ENCODE measurements at places on chromosomes 3 and 15. TPM values are rescaled to one million over a fixed set of nuclear protein-coding genes. Genes with fewer than 3 reads are reported as not detected.

Gene KCNMB3
- total RNA-seq: 2.3 TPM

Gene SAMMSON
- not detected for total RNA-seq

Gene MEGF11
- 3.5 TPM for total RNA-seq

Gene KLHL6
- 17.9 TPM for total RNA-seq

Gene B2M
- 3,304 TPM for total RNA-seq

DNA sequence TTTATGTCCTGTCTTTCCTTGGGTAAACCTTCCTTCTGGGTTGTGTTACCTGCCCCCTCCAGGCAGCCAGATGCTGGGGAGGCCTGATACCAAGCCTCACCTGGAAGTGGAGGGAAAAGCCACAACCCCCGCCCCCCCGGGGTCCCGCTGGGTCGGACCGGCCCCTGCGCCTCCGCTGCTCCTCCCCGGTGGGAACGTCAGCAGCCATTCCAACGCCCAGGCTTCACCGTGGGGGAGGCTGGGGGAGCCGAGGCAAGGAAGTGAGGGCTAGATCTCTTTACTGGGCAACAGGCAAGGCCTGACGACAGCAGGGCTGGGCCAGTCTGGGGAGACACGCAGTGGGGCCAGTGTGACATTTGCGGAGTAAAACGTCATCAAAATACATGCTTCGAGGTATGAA is 53.0 kb upstream of the SNRPA1 start:
- no peak for DNase-seq
- H3K36me3 ChIP-seq: no peaks in the 10 kb centered on the region
- no peaks in the 10 kb centered on the region for H3K4me1 ChIP-seq

DNA sequence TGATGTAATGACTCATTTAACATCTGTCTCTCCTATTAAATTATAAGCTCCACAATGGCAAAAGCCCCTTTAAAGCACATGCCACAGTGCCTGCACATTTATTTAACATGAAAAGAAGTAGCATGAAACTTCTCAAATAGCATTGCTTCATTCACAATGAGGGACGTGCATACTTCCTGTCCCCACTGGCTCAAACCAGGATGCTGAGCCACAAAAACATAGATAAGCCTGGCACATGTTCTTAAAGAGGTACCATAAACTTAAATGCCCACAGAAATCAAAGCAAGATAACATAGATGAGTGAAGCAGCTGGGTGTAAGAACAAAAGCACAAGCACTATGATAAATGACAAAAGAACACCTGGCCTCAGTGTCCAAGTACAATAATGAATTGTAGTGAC is 3.8 kb downstream of the TP53BP1 start:
- no peak overlapping the region for H3K4me3 ChIP-seq
- H3K4me1 ChIP-seq: peaks cover 4% of the 10 kb centered on the region
- peaks cover 20% of the 10 kb centered on the region for H3K36me3 ChIP-seq
- DNase-seq: no peak
- no peak overlapping the region for H3K27ac ChIP-seq
- H3K27me3 ChIP-seq: no peaks in the 10 kb centered on the region

DNA sequence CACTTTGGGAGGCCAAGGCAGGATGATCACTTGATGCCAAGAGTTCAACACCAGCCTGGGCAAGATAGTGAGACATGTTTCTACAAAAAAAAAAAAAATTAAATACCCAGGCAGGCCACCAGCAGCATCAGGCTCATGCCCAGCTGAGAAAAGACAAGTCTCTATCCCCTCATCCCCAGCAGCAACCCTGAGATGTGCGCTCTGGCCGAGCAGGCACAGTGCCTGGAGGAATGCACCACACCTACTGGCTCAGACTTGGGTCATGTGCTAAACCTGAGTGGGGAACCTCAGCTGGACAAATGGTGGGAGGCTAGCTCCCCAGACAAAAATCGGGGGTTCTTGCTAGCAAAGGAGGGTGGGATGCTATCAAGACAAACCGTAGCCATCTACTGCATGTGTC is 10.2 kb upstream of the CCDC174 start:
- no peaks in the 10 kb centered on the region for H3K36me3 ChIP-seq
- no peak overlapping the region for H3K27ac ChIP-seq
- H3K4me3 ChIP-seq: no peak overlapping the region
- H3K27me3 ChIP-seq: no peaks in the 10 kb centered on the region
- no peak for DNase-seq

- H3K36me3 ChIP-seq: peaks cover 61% of the 10 kb centered on the region
- H3K4me1 ChIP-seq: no peaks in the 10 kb centered on the region
- no peaks in the 10 kb centered on the region for H3K27me3 ChIP-seq
- no peak overlapping the region for H3K4me3 ChIP-seq
- no peak for DNase-seq
Observed at GRCh38 chr3:113802795-113803455, 35.7 kb upstream of the GRAMD1C start.

- H3K36me3 ChIP-seq: no peaks in the 10 kb centered on the region
- no peak overlapping the region for H3K27ac ChIP-seq
- H3K4me1 ChIP-seq: peaks cover 11% of the 10 kb centered on the region
- no peak for DNase-seq
- H3K27me3 ChIP-seq: peaks cover 2% of the 10 kb centered on the region
Observed at GRCh38 chr15:74992619-74993018, 2.7 kb upstream of the SCAMP5 start.

DNA sequence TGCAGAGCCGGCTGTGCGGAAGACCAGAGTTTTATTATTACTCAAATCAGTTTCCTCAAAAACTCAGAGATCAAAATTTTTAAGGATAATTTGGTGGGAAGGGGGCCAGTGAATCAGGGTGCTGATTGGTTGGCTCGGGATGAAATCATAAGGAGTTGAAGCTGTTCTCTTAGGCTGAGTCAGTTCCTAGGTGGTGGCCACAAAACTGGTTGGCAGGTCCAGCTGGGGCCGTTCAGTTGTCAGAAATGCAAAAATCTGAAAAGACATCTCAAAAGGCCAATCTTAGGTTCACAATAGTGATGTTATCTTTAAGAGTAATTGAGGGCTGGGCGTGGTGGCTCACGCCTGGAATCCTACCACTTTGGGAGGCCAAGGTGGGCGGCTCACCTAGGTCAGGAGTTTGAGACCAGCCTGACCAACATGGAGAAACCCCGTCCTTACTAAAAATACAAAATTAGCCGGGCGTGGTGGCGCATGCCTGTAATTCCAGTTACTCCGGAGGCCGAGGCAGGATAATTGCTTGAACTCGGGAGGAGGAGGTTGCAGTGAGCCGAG is 2.3 kb upstream of the ZNF589 start:
- H3K4me1 ChIP-seq: peaks cover 25% of the 10 kb centered on the region
- no peak overlapping the region for H3K27ac ChIP-seq
- no peak overlapping the region for H3K4me3 ChIP-seq
- no peak for DNase-seq
- no peaks in the 10 kb centered on the region for H3K27me3 ChIP-seq

- H3K27me3 ChIP-seq: no peaks in the 10 kb centered on the region
- no peaks in the 10 kb centered on the region for H3K36me3 ChIP-seq
- no peak for DNase-seq
- H3K4me3 ChIP-seq: no peak overlapping the region
- H3K4me1 ChIP-seq: no peaks in the 10 kb centered on the region
Observed at GRCh38 chr3:83948771-83949170, 1010.0 kb upstream of the CADM2 start.

DNA sequence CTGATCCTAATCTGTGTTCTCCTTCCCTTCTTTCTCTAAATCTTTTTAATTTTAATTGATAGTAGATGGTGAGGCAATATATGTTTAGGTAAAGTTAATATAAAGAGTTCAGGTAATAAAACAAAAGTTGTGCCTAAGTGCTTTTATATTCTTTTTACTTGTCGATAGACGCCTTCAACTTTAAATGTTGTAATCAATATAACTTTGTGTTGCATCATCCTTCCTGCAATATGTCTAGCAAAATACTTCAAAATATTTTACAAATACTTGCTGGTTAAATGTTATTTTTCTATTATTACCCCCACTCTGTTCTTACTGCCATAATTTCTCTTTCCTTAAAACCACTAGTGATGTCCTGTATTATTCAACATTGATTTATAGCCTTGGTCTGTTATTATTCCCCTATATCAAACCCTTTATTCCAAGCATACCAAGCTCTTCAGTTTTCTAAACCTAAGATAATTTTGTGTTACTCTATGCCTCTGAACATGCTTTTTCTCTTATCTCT is 92.4 kb downstream of the NAALADL2 start:
- H3K27ac ChIP-seq: no peak overlapping the region
- H3K4me3 ChIP-seq: no peak overlapping the region
- no peaks in the 10 kb centered on the region for H3K4me1 ChIP-seq
- no peaks in the 10 kb centered on the region for H3K27me3 ChIP-seq
- DNase-seq: no peak
